ENCODE measurements at places on chromosomes 1 and 21.

GRCh38 chr1:47424336-47424982 is 8.4 kb downstream of the FOXE3 start:
- no peak for DNase-seq

- DNase-seq = no peak
Observed at GRCh38 chr21:28899744-28900143, 92.9 kb downstream of the LTN1 start.

- no peak for DNase-seq
Observed at GRCh38 chr21:38249256-38249655, 7.5 kb upstream of the KCNJ15 start.

GRCh38 chr1:24357038-24357437 is 37.9 kb downstream of the GRHL3 start:
- DNase-seq = no peak

GRCh38 chr1:115404911-115405310 is 66.9 kb upstream of the NGF start:
- no peak for DNase-seq

GRCh38 chr1:21857142-21857839 is 45.2 kb downstream of the LDLRAD2 start:
- no peak for DNase-seq

DNA sequence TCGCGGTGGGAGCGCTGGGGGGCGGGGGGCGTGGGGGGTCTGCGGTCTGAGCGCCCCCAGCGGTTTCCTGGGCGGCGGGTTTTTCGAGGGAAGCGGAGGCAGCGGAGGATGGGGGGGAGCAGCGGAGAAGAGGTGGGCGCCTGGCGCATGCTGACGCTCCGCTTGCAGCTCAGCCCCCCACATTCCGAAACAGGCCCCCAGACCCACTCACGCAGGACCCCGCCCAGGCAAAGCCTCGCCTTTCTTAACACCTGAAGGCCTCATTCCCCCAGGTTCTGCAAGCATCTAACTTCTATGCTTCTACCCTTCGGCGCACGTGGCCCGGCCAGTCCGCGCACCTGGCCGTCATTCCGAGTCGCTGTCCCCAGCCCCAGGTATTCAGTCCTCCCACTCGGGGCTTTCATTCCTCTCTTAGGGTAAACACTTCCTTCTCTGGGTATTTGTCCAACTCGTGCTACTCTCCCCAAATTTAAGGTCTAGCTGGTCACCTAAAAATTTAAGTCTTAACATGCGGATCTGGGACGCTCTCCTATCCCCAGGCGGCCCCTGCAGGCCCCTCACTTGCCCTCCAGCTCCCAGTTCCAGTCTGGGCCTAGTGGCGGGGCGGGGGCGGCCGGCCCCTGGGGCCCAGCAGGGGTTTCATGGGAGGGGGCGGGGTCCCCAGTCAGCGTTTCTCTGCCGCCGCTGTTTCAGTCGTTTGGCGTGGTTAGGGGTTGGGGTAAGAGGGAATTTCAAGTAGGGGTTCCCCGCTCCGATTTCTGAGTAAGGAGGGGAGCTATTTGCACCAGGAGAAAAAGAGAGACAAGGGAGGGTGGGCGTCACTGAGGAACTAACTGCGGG is 2.8 kb upstream of the ZBTB7B start:
- no peak for DNase-seq

GRCh38 chr21:44751186-44751798 is 39.9 kb upstream of the TSPEAR start:
- no peak for DNase-seq

DNA sequence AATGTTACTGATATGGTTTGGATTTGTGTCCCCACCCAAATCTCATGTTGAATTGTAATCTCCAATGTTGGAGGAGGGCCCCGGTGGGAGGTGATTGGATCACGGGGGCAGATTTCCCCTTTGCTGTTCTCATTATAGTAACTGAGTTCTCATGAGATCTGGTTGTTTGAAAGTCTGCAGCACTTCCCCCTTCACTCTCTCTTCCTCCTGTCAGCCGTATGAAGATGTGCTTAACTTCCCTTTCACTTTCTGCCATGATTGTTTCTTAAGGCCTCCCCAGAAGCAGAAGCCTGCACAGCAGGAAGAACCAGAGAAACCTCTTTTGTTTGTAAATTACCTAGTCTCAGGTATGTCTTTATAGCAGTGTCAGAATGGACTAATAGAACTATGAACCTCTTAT is 28.4 kb downstream of the TRIM33 start:
- no peak for DNase-seq

DNA sequence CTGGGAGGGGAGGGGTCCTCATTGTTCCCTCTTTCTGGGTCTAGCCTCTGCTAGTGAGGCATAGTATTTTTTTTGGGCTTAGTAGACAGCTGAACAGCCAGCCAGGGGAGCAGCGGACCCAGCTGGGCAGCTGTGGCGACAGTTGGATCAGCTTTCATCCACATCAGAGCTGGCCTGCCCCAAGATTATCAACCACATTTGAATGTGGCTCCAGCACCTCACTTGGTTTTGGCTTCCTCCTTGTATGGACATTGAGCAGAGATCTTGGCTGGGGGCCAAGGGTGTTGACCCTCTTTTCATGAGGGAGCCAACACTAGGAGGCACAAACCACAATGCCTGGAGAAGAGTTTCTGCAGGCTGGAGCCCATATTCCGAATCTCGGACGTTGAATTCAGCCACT is 25.0 kb downstream of the WNT4 start:
- no peak for DNase-seq

All from esophagus squamous epithelium (tissue), 5 donors.